T-cell (primary cell): ENCODE measurements at places on chromosomes 7 and 10.

GRCh38 chr10:101840741-101841453, 2.7 kb downstream of the KCNIP2 start:
- peak; percentile 59 for DNase-seq

DNA sequence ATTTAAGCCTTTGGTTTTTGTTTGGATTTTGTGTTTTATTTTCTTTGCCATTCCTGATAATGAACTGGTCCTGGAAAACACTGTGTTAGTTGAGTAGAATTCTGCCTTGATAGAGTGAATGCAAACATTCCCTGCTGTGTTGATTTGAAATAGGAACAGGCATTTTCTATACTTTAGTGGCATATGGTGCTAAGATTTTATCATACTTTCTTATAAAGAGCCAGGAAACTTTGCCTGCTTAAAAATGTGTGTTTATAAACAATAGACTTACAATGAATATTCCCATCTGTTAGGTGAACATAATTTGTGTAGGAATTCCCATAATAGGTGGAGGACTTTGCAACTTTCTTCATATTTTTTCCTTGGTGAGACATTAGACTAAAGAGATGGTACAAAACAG, 333.3 kb downstream of the SDK1 start:
- DNase-seq, result no peak

DNA sequence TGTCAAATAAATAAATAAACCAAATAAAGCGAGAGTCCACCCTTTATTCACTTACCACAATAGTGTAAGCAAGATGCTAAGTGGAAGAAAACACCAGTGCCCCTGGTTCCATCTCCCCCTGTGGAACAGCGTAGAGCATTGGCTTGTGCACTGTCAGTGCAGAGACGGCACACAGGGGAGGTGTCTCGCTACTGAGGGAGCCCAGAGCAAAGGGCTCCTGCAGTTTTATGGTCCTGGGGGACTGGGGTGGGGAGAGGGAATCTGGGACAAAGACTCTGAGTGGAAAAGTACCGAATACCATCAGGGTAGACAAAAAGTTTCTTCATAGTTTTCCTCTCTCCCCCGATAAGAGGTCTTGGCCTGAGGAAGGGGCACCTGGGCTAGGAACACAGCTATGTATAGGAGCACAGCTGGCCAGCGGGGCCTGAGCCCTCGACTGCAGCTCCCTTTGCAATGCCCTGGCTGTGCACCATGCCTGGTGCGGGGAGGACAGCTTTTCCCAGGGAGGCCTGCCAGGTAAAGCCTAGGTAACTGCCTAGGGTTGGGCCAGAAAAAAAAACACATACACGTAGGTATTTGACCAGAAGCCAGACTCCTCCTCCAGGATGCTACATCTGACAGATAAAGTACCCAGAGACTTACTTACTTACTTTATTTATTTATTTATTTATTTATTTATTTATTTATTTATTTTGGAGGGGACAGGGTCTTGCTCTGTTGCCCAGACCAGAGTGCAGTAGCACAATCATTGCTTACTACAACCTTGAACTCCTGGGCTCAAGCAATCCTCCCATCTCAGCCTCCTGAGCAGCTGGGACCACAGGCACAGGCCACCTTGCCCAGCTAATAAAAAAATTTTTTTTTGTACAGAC, 88.8 kb upstream of the KIF5B start:
- DNase-seq, result no peak

GRCh38 chr10:74900297-74900696, 73.9 kb downstream of the KAT6B start:
- no peak for DNase-seq

DNA sequence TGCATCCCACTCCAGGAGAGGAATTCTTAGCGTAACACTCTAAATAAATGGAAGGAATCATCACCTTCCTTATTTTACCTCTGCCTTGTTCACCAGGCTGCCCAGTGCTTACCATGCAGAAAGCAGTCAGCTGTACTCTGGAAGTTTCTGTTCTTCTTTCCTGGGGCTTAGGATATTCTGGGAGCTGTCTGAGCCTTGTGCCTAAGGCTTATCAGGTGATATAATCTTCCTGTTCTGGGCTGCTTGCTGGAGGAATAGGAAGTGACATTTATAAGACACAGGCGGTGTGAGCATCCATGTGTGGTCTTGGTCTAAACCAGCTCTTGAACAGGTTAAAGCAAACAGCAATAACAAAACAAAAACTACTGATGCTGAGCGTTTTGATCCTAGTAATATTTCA, 13.5 kb downstream of the KCTD7 start:
- no peak for DNase-seq

GRCh38 chr7:38819463-38819862, 89.5 kb downstream of the VPS41 start:
- no peak for DNase-seq
